ENCODE measurements at places on chromosomes 12 and 14.
A peak's percentile ranks its signal among the peaks of the same experiment; 100 is the strongest.

DNA sequence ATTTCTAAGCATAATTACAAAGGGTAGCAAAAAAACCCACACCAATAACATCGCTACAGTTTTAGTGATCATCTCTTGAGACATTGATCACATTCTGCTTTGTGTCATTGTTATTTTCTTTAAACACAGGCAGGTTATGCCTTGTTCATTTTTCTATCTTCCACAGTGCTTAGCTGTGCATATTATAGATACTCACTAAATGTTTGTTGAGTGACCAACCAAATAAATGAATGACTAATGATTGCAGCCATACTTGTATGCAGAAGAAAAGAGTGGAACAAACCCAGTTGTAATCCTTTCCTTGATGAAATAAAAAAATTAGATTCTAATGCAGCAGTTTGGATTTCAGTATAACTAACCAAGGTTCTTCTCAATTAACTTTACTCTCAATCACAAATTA lies 81.0 kb upstream of the RASSF8 start:
- peak; percentile 20 for DNase-seq

DNA sequence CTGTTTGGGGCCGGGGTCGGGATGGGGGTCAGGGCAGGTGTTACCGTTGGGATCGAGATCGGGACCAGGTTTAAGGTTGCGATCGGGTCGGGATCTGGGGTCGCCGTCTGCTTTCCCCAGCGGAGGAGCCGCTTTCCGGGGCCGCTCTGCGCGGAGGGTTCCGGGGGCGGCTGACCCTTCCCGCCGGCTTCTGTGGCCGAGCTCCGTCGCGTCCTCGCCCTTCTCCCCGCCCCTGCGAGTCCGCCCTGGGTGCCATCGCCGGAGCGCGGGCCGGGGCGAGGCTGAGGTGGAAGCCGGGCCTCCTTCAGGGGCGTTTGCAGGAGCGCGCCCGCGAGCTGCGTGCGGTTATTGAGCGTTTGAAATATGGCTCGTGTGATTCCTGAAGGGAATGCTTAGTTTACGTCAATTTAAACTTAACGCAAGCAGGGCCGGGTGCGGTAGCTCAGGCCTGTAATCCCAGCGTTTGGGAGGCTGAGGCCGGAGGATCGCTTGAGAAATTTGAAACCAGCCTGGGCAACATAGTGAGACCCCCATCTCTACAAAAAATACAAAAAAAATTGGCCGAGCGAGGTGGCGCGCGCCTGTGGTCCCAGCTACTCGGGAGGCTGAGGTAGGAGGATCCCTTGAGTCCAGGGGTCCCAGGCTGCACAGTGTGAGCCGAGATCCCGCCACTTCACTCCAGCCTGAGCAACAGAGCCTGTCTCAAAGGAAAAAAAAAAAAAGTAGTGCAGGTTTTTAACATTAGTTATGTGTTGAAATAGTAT lies 620 bp downstream of the PGAM5 start:
- peak; percentile 67 for DNase-seq

DNA sequence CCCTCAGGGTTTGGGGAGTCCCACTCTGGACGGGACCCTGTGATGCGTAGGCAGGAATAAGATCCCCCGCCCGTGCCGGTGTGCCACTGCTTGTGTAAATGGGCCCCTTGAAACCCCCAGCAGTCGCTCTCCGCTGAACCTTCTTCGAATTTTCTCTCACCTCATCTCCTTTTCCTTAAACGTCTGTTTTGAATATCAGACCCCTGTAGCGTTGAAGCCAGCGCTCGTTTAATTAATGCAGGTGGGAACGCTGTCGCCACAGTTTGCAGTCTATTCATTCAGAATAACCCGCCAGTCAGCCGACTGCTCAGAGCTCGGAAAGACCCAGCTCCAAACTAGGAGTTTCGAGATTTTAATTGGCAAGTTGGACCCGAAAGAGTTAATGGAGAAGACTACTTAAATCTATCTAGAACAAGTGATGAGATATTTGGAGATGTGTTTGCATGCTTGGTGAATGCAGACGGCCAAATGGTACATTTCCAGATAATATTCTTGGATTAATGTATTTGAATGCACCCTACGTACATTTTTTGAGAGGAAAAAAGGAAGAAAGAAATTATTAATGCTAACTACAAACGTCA lies 739 bp upstream of the PPP2R5E start:
- peak; percentile 43 for DNase-seq

DNA sequence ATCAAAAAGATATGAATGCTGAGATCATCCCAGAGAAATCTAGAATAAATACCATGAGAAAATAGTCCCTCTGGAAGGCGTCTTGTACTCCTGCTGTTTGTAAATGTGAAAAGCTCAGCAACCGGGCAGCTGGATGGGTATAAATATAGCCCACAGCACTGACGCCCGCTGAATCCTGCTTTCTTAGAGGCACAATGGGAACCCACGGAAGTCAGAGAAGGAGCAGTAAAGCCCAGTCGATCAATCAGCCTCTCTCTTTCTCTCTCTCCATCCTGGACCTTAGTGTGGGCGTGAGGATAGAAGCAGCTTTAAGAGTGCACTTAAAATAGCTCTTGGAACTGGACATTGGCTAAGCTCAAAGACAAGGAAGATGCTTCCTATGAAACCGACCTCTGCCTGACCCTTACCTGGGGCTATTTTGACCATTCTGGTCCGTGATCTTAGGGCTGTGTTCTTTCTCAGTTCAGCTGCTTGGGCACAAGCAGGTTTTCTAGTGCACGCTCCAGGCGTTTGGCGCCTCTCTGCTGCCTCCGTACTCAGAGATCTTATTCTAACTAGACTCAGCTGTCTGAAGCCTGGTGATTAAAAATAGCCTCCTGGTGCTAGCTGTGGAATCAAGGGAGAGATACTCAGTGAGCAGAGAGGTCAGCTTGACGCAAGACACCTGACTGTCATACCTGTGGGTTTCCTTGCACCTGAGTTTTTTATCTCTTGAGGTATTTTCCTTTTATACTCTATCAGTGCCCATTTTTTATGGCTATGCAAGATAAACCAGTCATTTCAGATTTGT lies 144.6 kb downstream of the ETV6 start:
- DNase-seq = no peak

DNA sequence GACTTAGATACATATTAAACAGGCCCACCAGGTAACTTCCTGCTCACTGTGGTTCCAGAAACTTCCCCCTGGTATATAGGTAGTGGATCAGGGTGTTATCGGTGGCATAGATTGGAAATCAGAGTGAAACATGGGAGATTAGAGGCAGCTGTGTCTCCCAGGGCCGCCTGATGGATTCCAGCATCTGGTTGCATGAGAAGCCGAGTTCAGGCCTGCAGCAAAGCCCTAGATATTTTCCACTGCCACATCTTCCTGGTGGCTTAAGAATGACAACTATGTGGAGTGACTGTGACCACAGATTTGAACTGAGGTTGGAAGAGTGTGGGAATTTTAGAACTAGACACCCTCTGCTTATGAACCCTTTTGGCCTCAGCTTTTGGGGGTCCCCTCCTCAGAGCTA lies 184.8 kb upstream of the NTF3 start:
- no peak for DNase-seq

GRCh38 chr12:106032623-106032925 lies 106.2 kb downstream of the NUAK1 start:
- no peak for DNase-seq

- DNase-seq = no peak
Measured at GRCh38 chr12:131729254-131729955, 18.5 kb downstream of the SFSWAP start.

GRCh38 chr14:68232300-68233055 lies 412.9 kb downstream of the RAD51B start:
- peak; percentile 99 for DNase-seq

DNA sequence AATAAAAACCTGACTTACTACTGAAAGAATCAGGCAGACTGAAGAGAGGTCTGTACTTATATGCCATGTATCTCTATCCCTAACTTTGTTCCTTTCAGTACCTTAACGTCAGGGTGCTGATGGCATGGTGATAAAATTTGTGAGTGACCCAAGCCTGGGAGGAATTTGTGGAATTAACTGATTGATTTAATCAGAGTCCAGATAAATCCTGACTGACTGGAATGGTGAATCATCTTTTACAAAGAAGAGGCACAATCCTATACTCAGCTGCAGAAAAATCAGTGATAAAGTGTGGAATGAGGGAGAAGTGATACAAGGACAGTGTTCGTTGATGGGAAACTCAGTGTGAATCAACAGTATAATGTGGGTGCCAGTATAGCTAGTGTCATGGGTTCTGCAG lies 3.7 kb downstream of the TDG start:
- DNase-seq = peak; percentile 51

DNA sequence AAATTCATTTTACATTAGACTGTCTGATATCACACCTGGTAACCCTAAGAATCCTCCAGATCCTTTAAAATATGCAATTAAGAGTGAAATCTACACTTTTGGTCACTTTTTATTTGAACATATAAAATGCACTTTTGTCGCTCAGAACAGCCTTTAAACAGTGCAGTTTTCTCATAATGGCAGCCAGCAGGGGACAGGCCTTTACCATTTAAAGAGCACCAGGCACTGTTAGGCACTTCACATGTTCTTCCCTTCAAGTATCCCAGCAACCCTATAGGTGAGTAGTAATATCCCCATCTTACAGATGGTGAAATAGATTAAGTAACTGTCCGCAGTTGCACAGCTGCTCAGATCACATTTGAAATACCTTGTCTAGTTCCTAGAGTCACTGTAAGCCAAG lies 11.3 kb upstream of the SAMD4A start:
- DNase-seq = no peak

- DNase-seq = no peak
Measured at GRCh38 chr12:52091061-52091460, 11.6 kb downstream of the SMIM41 start.

- no peak for DNase-seq
Measured at GRCh38 chr14:63200767-63201166, 3.5 kb upstream of the RHOJ start.

- no peak for DNase-seq
Measured at GRCh38 chr14:79424462-79424861, 786.8 kb downstream of the DIO2 start.

DNA sequence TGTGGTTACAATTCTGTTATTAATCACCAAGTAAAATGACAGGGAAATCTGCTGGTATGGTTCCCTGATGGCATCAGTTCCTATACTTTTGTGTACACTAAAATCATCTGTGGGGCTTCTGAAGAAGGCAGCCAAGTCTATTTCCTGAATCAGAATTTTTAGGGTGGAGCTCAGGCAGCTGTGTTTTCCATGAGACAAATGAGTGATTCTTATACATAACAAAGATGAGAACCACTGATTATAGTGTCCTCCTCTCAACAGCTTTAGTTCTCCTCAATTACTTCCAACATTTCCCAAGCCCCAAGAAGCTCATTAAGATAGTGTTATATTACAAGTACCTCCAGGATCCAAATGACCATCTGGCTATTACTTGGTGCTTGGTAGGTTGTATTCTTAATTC lies 64.5 kb upstream of the USP44 start:
- peak; percentile 42 for DNase-seq

DNA sequence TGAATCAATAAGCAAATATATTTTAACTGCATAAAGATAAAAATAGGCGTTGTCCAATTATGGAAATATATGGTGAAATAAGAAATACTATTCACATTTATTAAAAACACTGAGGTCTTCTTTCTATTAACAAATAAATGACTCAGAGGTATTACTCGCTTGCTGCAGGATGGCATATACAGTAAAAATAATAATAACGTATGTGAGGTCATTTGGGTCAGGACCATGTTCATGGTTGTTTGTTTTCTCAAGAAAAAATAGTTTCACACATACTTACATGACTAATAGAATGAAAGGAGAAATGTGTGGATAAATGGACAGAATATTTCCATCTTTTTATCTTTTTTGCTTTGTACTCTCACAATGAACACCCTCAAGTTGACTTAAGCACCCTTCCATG lies 46.5 kb upstream of the RTL1 start:
- DNase-seq = no peak

GRCh38 chr14:88798156-88798555 lies 5.4 kb upstream of the EML5 start:
- DNase-seq = no peak

DNA sequence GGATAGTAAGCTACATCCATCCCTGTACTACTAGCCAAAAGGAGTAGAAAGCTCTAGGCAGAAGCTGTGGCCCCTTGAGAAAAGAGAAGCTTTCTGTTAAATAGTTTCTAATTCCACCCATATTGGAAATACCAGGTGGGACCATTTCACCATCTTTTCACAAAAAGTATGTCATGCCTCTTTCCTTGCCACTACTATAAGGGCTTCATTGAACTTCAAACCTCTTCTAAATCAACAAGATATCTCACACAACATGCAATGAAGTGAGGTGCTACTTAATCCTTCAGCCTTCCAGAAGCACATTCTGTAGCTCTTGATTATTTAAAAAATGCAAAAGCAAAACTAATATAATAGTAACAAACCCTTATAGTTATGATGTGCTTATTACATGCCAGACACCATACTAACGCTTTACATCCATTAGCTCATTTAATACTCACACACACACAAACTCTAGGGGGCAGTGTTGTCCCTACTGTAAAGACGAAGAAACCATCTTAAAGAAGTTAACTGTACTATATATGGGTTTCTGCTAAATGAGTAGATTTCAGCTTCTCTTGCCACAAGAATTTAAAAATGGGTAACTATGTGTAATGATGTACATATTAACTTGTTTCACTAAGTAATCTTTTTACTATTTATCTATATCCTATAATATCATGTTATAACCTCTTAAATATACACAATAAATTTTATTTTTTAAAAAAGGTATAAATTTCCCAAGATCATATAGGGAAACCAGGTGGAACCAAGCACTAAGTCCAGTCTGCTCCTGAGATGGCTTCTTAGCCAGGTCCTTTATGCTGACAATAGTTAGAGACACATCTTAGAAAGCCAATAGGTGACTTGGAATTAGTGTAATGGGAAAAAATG lies 124.4 kb downstream of the RPS29 start:
- DNase-seq = peak; percentile 84

- DNase-seq = no peak
Measured at GRCh38 chr14:62123961-62124360, 361.7 kb downstream of the SNAPC1 start.

DNA sequence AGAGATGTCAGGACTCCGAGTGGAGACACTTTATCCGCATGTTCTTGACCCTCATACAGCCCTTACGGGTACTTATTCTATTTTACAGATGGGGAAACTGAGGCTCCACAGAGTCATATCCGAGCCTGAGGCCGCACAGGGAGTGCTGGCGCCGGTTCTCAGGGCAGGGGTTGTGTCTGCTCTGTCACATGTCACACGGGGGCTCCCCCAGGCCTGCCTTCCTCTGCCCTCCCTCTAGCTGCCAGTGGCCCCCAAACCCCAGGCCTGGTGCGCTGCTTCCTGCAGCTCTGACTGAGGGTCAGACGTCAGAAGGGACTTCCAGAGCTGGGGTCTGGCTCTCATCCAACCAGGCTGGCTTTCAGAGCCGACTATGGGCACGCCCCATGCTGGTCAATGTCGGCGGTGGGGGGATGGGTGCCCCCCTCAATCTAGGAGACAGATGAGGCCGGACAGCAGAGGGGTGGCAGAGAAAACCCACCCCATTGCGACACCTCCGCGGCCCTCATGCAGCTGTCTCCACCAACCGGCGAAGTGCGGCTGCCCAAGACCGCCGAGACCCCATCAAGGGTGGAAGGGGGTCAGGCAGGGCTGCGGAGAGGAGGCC lies 811 bp upstream of the INF2 start:
- DNase-seq = peak; percentile 42
